Placental pericyte (primary cell): ENCODE measurements at places on chromosomes 11 and 22. TPM values are rescaled to one million over a fixed set of nuclear protein-coding genes. Genes with fewer than 3 reads are reported as not detected.

The OR52N5 gene
- 0.72 TPM in 1 of 2 replicates, not detected in the other for total RNA-seq

The CPT1A gene
- total RNA-seq, result 31.1 and 35.7 TPM in 2 replicates

The KRTAP5-7 gene
- not detected in 2 replicates for total RNA-seq

The APOL4 gene
- under 0.01 and 0.44 TPM in 2 replicates for total RNA-seq

The OR8G1 gene
- not detected in 2 replicates for total RNA-seq

The ESAM gene
- 0.22 and 2.7 TPM in 2 replicates for total RNA-seq

The NTM gene
- total RNA-seq, result 15.1 and 97.8 TPM in 2 replicates

The RTN4R gene
- 0.29 and 1.3 TPM in 2 replicates for total RNA-seq

The USP2 gene
- total RNA-seq, result not detected in 2 replicates

The ABCG4 gene
- 0.66 TPM in 1 of 2 replicates, not detected in the other for total RNA-seq

The FGF4 gene
- total RNA-seq, result not detected in 2 replicates

The RFPL1 gene
- not detected in 2 replicates for total RNA-seq

The SLC22A6 gene
- not detected in 2 replicates for total RNA-seq

The PGA4 gene
- 0.43 TPM in 1 of 2 replicates, not detected in the other for total RNA-seq

The LRRC74B gene
- 0.14 TPM in 1 of 2 replicates, not detected in the other for total RNA-seq

The LIN7C gene
- total RNA-seq, result 36.3 and 73.4 TPM in 2 replicates

The TMEM25 gene
- 8.1 and 13.5 TPM in 2 replicates for total RNA-seq

The OR56A1 gene
- total RNA-seq, result under 0.01 TPM in 1 of 2 replicates, not detected in the other

The SLC37A2 gene
- 0.88 and 13.0 TPM in 2 replicates for total RNA-seq

The BAD gene
- 63.9 and 69.3 TPM in 2 replicates for total RNA-seq

The SLC17A6 gene
- total RNA-seq, result not detected in 2 replicates

The BIRC3 gene
- total RNA-seq, result 2.4 and 4.4 TPM in 2 replicates

The TUB gene
- total RNA-seq, result 0.57 and 0.88 TPM in 2 replicates

The DTX4 gene
- 3.7 and 5.3 TPM in 2 replicates for total RNA-seq

The PRG3 gene
- not detected in 2 replicates for total RNA-seq

The LARGE1 gene
- 2.4 and 10.6 TPM in 2 replicates for total RNA-seq

The GRAMD4 gene
- 8.4 and 13.6 TPM in 2 replicates for total RNA-seq

The RAB36 gene
- total RNA-seq, result 4.6 and 7.4 TPM in 2 replicates

The RNF26 gene
- 9.7 and 13.1 TPM in 2 replicates for total RNA-seq

The CDK2AP2 gene
- total RNA-seq, result 27.1 and 67.6 TPM in 2 replicates

The MS4A15 gene
- not detected in 2 replicates for total RNA-seq

The DRICH1 gene
- not detected in 2 replicates for total RNA-seq

The C22orf42 gene
- not detected in 2 replicates for total RNA-seq

The GGTLC3 gene
- not detected in 2 replicates for total RNA-seq

The LMO2 gene
- 1.0 TPM in 1 of 2 replicates, not detected in the other for total RNA-seq

The OR52E1 gene
- not detected in 2 replicates for total RNA-seq

The OR2AG1 gene
- total RNA-seq, result not detected in 2 replicates

The JAML gene
- total RNA-seq, result 0.29 TPM in 1 of 2 replicates, not detected in the other

The GPR152 gene
- not detected in 2 replicates for total RNA-seq

The OR5B21 gene
- total RNA-seq, result 2.0 TPM in 1 of 2 replicates, not detected in the other

The TMEM45B gene
- not detected in 2 replicates for total RNA-seq

The PGA3 gene
- 1.1 TPM in 1 of 2 replicates, not detected in the other for total RNA-seq

The B4GALNT4 gene
- 1.1 TPM in 2 replicates for total RNA-seq

The CECR2 gene
- not detected in 2 replicates for total RNA-seq

The IL18BP gene
- total RNA-seq, result 3.3 and 3.7 TPM in 2 replicates

The APOL3 gene
- total RNA-seq, result 11.6 and 11.9 TPM in 2 replicates

The MRGPRX3 gene
- total RNA-seq, result 0.14 TPM in 1 of 2 replicates, not detected in the other
